ENCODE measurements at places on chromosomes 6 and 20.

DNA sequence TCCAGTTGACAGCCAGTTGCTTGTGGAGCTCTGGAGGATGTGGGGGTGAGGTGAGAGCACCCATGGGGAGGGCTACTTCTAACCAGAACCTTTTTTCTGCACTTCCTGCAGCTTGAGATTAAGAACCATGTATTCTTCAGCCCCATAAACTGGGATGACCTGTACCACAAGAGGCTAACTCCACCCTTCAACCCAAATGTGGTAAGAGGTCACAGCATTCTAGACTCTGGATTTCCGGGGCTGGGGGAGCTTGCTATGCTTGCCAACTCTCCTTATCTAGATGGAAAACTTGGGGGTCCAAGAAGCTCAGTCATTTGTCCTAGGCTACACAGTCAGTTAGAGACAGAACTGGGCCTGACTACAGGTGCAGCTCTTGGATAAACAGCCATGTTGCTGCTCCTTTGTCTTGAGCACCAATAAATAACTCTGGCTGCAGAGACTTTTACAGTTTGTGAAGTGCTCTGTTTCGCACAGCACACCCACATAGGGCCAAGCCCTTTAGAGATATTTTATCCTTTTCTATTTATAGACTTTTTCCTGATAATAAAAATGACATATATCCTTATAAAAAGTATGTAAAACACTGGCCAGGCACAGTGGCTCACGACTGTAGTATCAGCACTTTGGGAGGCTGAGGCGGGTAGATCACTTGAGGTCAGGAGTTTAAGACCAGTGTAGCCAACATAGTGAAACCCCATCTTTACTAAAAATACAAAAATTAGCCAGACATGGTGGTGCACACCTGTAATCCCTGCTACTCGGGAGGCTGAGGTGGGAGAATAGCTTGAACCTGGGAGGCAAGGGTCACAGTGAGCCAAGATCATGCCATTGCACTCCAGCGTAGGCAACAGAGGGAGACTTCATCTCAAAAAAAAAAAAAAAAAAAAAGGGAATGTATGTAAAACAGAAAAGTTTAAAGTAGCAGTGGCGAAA, 10.6 kb upstream of the IFT52 start:
- no peak for DNase-seq

GRCh38 chr20:22861990-22862389, 173.1 kb upstream of the SSTR4 start:
- DNase-seq, result no peak

DNA sequence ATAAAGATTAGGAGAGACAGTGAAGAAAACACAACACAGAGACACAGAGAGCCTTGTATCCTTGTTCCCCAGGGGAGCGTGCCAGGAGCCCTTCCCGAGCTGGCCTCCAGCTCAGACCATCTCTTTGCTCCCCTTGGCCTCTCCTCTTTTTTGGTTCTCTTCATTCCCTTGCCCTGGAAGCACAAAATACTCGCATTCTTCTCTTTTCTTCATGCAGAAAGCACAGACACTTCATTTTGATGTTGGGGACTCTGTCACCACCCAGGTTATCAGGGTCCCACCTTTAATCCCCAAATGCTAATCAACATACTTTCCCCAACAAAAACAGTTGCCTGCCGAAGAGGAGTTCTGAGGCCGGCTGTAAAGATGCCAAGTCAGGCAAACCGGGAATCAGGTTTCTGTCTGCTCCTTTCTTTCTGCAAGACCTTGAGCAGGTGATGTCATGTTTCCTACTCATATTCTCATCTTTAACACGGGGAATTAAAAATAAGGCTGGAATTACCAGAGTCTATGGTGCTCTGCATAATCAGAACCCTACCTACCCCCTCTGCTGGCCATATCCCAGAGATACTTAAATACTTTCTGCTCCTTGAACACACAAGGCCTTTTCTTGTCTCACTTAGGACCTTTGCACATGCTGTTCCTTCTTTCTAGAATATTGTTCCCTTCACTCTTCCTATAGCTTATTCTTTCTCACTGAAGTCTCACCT, 21.7 kb downstream of the TGM6 start:
- peak; percentile 37 for DNase-seq

DNA sequence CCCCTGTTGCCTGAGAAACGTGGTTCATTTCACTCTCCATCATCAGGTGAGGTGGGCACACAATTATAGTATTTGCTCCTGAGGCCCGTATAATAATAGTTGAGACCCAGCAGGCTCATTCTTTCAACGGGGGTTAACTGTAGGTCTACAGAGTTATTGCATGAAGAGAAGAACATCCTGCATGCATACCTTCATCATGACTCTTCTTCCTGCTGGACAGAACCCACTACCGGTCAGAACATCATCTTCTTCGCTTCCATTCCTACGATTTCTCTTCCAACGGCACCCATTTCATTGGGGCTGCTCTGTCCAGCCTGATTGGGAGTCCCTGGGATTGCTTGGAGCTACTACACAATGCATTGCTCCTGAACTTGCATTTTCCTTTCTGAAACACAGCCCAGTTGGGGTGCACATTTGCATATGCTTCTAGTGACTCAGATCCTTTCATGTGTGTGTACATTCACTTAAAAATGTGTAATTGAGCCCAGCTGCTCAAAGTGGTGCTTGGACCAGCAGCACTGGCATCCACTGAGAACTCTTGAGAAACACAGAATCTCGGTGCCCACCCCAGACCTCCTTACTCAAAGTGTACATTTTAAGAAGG, 57.4 kb downstream of the SLC24A3 start:
- DNase-seq, result peak; percentile 60

- DNase-seq, result no peak
These were observed 6.1 kb upstream of the DLL1 start for GRCh38 chr6:170296746-170297575.

DNA sequence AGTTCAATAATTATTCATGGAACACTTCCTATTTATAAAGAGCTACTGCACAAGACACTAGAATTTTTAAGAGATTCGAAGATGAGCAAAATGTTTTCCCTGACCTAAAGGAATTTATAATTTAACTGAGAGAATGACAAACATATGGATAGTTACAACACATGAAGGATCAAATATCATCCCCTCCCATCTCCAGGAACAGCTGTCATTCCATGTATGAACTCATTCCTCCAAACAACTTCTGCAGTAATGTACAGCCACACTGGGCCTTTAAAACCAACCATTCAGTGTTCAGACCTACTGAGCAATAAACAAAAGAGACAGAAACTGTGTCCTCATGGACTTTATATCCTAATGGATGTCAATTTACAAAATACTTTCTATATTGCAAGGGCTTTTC, 87.8 kb downstream of the KIF16B start:
- DNase-seq, result no peak

DNA sequence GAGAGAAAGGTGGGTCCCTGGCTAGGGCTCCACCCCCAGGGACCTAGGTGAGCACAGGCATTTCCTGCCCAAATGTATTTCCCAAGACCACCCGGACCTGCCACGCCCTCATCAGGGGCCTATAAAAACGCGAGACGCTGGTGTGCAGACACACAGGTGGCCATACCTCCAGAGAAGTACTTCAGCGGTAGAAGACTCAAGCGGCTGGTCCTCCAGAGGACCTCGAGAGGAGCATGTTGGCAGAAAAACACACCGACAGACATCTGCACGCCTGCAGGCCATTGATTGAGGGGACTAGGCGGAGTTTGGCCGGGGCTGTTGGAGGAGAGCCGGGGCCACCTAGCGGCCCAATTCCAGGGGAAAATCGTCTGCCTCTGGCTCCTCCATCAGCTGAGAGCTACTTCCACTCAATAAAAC, 695.8 kb upstream of the MMS22L start:
- DNase-seq, result peak; percentile 39

GRCh38 chr20:34127792-34128191, 15.7 kb upstream of the EIF2S2 start:
- DNase-seq, result no peak

GRCh38 chr20:1005452-1006027, 3.4 kb upstream of the RSPO4 start:
- DNase-seq, result peak; percentile 10

All from A673 (cell line).